Right ventricle myocardium inferior (tissue), 1 donor: ENCODE measurements at places on chromosomes 7 and 10. TPM values are rescaled to one million over a fixed set of nuclear protein-coding genes. Genes with fewer than 3 reads are reported as not detected.

DNA sequence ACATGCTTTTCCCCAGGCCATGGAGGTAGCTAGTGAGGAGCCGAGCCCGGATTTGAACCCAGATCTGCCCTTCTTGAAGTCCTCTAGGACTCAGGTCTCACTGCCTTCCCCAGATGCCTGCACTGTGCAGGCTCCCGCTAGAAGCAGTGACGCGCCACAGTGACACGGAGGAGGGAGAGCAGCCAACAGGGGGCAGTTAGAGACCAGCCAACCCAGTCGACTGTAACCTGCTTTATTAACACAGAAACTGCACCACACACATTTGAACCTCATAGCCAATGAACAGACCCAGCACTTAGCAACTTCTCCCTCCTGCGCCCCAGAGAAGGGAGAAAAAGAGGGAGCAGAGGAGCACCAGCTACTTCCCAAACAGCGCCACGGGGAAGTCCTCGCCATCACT lies 27.4 kb downstream of the PILRA start:
- DNase-seq: no peak

GRCh38 chr10:75403144-75403938 lies 1.8 kb upstream of the ZNF503 start:
- no peak for DNase-seq

Gene PTEN
- total RNA-seq: 54.6 TPM

Gene ENTPD1
- 6.3 TPM for total RNA-seq

Gene UNCX
- not detected for total RNA-seq
